CD8-positive, alpha-beta memory T cell (primary cell): ENCODE measurements at places on chromosomes 7 and 10. TPM values are rescaled to one million over a fixed set of nuclear protein-coding genes. Genes with fewer than 3 reads are reported as not detected.

- DNase-seq = no peak
- H3K27me3 ChIP-seq = peaks cover 41% of the 10 kb centered on the region
- H3K4me1 ChIP-seq = peaks cover 3% of the 10 kb centered on the region
- no peaks in the 10 kb centered on the region for H3K36me3 ChIP-seq
- no peak overlapping the region for H3K4me3 ChIP-seq
Measured at GRCh38 chr7:23462846-23463245, 7.4 kb downstream of the IGF2BP3 start.

DNA sequence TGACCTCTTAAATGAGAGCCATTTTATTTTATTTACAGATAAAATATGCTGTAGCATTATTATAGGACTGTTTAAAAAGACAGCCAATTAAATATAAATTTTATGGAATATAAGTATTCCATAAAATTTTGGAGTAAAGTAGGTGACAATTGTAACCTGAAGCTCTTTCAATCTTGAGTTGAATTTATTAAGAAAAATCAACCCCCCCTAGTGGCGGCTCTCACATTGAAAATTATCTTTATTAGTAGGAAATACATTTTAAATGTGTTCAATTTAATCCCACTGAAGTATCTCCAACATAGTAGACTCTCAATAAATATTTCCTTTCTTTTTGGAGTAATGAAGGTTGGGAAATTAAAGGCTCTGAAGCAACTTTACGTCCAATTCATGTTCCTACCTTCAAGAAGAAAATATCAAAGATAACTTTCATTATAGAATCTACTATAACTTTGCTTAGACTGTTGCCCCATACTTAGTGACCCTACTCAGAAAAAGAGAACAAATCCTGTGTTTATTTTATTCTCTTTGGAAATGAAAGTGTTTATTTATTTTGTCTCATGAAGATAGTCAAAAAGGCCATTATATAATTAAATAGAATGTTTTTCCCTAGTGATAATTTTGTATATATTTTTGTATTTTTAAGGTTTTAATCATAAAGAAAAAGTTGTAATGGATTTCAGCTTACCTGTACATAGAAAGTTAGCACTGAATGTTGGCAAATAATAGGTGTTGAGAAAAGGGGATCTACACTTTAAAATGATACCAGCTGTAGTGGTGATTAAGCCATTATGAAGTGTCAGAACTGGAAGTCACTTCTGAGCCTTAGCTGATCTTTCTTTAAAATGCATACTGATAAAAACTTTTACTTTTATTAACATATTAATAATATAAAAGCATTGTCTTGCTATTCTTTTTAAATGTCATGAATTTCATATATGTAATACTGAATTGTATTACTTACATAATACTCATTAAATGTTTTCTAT lies 3.3 kb downstream of the AHR start:
- H3K4me1 ChIP-seq = peaks cover 49% of the 10 kb centered on the region
- no peaks in the 10 kb centered on the region for H3K36me3 ChIP-seq
- H3K4me3 ChIP-seq = no peak overlapping the region
- no peaks in the 10 kb centered on the region for H3K27me3 ChIP-seq

- DNase-seq = no peak
- no peak overlapping the region for H3K27ac ChIP-seq
- H3K27me3 ChIP-seq = no peaks in the 10 kb centered on the region
Measured at GRCh38 chr7:141452911-141453310, 98.3 kb upstream of the AGK start.

The ANKRD7 gene
- 1.8 TPM for total RNA-seq
